Fibroblast of mammary gland (primary cell): ENCODE measurements at places on chromosomes 5 and 9.

DNA sequence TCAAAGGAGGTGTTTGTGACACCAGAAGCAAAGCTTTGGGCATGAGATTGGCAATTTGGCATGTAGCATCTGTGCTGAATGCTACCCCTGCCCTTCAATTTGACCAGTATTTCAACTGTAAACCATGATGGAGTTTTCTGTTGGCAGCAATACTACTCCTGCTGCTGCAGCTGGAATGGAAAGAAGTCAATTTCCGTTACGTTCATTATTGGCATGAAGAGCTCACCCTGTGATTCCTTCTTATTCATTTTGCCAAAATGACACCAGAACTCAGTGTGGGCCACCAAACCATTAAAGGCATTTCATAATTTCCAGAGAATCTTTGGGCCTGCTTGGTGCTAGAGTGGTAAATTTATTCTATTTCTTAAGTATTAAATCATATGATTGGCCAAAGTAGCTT is 433.1 kb upstream of the DMAC1 start:
- no peak for DNase-seq

GRCh38 chr9:109060191-109060590 is 46.9 kb upstream of the CTNNAL1 start:
- no peak for DNase-seq

- no peak for DNase-seq
Measured at GRCh38 chr9:28319981-28320380, 746.7 kb upstream of the C9orf72 start.

GRCh38 chr9:102405218-102405867 is 589.8 kb upstream of the CYLC2 start:
- no peak for DNase-seq

DNA sequence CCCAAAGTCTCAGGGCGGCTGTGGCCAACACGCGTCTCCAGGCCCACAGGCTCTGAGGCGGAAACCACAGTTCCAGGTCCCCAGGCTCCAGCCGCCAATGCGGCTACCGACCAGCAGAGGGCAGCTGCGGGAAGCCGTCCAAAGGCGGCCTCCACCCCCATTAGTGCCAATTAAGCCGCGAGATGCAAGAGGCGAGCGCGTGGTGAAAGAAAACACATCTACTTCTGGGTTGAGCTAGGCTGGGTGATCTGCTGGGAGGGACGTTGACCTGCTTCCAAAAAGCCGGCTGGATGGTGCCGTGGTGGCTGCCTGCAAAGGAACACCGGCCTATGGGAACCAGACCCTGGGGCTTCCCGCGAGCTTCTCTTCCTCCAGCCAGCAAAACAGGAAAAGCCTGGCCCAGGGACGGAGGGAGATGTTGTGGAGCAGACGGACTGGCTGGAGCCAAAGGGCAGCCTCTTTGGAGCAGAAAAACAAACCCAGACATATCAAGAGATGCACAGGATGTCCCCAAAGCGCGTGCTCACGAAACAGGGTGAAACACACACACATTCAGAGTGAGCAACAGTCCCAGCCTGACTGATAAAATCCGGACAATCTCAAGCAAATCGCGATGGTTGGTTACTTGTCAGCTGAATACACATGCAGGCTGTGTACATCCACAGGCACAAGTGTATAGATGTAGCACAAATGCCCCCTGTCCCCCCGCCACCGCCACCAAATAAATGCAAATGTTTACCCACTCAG is 187.1 kb upstream of the BRINP1 start:
- DNase-seq: peak; percentile 54

DNA sequence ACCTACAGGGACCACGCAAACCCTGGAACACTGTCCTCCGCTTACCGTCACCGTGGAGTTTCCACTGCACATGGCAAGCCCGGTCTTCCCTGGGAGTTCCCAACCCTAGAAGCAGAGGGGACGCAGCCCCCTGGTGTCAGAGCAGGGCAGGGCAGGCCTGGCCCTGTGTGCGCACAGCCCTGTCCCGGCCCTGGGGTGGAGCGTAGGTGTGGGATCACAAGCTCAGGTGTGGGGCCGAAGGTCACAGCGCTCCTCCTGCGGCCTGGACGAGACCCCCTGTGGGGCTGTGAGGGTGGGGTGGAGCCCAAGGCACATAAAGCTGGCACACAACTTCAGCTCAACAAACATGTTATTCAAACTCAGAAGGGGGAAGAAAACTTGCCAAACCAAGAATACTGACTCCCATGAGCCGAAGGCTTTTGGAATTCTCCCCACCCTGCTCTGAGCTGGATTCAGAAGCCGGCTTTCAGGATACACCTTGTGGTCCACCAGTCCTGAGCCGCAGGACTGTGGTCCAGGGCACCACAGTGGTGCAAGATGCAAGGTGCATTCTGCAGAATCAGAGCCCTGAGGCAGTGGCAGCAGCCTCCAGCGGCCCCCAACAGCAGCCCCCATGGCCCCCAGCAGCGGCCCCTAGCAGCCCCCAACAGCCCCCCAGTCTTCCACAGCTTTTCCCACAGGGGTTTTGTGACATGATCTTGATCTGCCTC is 11.8 kb upstream of the EXOC3 start:
- DNase-seq: peak; percentile 45

GRCh38 chr9:123081824-123082223 is 48.4 kb downstream of the GPR21 start:
- peak; percentile 57 for DNase-seq

GRCh38 chr9:92617951-92618510 is 51.9 kb downstream of the IPPK start:
- DNase-seq: no peak

- DNase-seq: peak; percentile 27
Measured at GRCh38 chr5:150109921-150110320, 23.6 kb upstream of the CSF1R start.

DNA sequence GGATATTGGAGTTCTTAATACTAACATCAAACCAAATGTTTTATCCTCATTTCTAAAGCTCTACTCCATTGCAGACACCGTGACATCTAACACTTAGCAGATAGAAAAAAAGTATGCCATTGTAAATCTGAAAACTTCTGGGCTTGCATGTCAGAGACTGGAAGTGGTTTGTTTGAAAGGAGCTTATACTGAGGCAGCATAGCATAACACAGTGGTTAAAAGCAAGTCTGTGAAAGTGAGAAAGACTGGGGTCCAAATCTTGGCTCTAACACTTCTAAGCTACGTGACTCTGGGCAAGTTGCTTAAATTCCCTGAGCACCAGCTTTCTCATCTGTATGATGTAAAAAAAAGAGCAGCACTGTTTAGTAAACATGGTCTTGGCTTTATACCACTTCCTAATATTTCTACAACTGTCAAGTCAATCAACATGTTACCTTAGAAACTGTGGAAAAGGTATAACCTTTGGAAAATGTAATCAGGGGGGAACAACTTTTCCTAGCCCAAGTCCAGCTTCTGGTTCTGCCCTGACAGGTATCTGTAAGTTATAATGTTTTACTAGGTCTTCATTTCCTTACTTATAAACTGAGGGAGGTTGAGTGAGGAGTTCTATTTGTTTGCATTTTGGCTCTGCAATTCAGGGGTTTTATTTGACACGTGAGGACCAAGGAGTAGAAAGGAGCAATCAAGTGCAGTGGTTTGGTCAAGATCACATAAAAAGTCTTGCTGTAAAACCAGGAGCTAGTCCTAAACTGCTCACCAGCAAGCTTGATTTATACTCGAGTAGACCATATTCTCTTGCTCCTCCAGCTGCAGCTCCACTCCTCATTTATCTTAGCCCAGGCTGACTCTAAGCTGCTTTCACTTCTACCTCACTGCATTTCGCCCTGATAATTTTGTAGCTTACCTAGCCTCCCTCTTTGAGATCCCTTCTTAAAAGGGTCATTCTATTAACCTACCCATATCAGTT is 541.0 kb downstream of the RAB3C start:
- no peak for DNase-seq

DNA sequence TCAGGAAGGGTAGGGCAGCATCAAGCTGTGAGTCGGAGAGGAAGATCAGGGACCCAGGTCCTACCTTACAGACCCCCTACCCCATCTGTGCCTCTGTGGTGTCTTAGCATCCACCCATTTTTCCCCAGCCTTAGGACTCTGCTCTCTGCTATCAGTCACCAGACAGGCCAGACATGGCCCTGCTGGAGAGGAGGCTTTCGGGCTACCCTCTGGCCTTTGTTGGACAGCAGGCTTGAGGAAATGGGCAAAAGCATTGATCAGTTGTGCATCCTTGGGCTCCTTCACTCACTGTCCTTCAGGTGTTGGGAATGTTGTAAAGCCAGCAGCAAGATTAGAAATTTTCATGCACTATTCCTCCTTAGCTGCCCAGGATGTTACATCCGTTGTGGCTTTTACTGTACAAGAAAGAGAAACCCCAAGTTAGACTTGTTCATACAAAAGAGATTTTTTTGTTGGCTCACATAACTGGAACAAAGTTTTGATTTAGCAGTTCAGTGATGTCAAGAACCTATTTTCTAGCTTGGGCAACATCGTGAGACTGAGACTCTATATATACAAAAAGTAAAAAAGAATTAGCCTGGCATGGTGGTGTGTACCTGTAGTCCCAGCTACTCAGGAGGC is 17.4 kb upstream of the TNFAIP8 start:
- DNase-seq: no peak

DNA sequence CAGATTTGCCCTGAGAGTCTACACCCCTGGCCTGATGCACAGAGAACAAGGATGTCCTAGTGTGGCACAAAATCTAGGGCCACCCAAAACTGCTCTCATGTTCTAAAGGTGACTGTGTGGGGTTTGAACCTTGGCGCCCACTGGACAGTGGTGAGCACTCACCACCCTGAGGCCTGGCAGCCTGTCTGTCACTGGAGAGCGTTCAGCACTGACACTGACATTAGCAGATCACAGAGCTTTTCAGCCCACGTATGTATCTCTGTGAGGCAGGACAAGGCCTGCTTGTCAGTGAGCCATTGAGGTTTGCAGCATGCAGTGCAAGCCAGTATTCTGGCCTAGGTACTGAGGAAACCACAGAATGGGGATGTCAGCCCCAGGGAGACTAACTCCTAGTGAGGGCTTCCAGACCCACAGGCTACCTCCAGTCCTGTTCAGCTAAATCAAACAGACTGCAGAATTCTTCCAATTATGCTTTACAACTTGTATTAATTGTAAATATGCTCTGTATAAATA is 38.9 kb upstream of the SLC2A8 start:
- no peak for DNase-seq

GRCh38 chr5:177496070-177496726 is 1.2 kb downstream of the PDLIM7 start:
- peak; percentile 41 for DNase-seq

GRCh38 chr5:132322266-132322665 is 28.1 kb downstream of the SLC22A4 start:
- DNase-seq: no peak

DNA sequence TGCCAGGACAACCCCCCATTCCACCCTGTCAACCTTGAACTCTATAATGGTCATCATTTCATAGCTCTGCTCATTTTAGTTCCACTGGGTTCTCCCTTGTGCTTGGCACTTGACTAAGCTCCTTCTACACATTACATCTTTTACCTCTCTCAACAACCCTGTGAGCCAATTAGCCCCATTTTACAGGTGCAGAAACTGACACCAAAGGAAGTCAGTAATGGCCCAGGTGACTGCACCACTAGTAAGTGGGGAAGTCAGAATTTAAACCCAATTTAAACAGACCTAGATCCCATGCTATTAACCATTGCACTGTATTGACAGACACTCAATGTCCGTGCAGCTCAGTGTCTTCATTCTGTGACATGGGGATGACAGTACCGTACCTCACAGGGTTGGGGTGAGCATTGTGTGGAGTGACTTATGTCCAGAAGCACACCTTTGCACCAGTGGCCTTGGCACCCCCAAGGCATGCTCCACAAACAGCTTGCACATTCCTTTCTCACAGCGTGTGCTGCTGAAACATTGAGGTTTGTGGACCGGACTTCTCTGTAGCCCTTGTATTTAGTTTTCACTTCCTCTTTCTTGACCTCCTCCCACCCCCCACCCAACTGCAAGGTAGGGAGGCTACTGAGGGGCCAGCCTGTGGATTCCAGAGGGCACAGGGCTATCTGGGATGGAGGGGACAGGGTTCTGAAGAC is 23.1 kb downstream of the IRF1 start:
- no peak for DNase-seq

- DNase-seq: no peak
Measured at GRCh38 chr9:38677660-38678303, 42.2 kb downstream of the FAM240B start.

DNA sequence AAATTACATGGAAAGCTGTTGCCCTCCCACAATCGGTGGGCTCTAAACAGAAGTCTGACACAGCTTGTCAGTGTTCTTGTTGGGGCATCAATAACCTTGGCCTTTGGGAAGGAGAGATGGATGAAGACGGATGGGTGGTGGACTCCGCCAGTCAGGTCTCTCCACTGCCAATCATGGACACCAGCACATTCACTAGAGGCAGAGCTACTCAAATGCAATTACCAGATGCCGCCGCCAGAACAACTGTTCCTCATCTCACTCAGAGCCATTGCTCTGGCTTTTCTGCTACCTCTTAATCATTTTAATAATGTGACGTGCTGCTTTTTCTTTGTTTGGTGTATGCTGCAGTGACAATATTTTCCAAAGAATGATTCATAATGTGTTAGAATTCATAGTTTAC is 27.9 kb upstream of the SEMA5A start:
- no peak for DNase-seq

DNA sequence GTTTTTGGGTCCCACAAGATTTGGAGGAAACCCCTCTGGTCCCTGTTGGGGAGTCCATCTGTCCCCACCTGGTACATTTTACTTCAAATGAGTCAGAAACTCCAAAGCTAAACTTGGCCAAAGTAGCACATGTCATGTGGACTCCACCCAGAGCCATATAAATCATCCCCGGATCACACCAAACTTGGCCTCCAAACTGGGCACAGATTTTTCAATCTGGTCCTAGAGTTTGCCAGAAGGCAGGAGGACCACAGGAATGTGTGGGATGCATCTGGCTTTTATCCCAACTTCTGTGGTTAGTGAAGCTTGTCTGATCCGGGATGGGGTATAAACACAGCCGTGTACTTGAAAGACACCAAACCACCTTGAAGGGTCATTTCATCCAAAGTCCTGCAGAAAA is 66.3 kb downstream of the MAT2B start:
- peak; percentile 97 for DNase-seq

- DNase-seq: peak; percentile 17
Measured at GRCh38 chr5:102867992-102868662, 113.0 kb downstream of the PAM start.

GRCh38 chr5:160097991-160098390 is 21.3 kb downstream of the PWWP2A start:
- DNase-seq: no peak

GRCh38 chr5:134139377-134139851 is 24.9 kb downstream of the TCF7 start:
- DNase-seq: peak; percentile 38
